ENCODE measurements at places on chromosomes 16 and 17.

DNA sequence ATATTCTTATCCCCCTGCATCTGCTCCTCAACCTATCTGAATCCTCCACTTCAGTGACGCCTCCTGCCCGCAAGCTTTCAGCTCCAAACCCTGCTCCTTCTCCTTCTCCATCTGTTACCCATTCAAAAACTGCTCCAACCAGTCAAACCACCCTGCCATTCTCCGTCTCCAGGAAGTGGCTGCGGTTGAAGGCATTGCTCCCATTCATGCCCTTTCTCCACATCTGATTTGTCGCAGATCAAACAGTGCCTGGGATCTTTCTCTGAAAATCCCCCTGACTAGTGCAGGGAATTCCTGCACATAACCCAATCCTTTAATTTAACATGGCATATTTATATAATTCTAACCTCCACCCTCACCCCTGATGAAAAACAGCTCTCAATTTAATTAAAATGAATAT is 56.3 kb downstream of the SLFN5 start:
- DNase-seq, result no peak

GRCh38 chr17:17792551-17793377 is 44.0 kb downstream of the SREBF1 start:
- no peak for DNase-seq

- no peak for DNase-seq
Measured at GRCh38 chr17:40525294-40525693, 23.9 kb upstream of the TNS4 start.

GRCh38 chr17:40542558-40543411 is 22.5 kb downstream of the CCR7 start:
- DNase-seq, result no peak

- DNase-seq, result no peak
Measured at GRCh38 chr17:11487469-11487868, 110.8 kb upstream of the DNAH9 start.

- DNase-seq, result no peak
Measured at GRCh38 chr17:48470388-48471034, 40.5 kb upstream of the SKAP1 start.

DNA sequence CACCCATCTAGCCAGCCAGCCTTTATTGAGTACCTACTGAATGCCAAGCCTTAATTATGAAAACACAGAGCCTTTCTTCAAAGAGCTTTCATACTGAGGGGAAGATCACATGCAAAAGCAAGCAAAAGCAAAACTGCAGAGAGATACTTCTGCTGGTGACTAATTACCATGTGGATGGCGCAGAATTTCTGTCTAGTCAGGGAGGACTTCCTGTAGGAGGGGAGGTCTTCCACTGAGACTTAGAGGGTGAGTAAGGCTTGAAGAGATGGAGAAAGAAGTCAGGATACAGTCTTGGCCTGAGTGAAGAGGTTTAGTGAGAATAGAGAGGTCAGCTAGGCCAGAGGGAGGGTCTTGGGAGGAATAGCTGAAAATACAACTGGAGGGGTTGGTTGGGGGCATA is 53.9 kb upstream of the CCL2 start:
- no peak for DNase-seq

- DNase-seq, result no peak
Measured at GRCh38 chr16:9797306-9797705, 384.9 kb downstream of the GRIN2A start.

- no peak for DNase-seq
Measured at GRCh38 chr17:5042157-5043022, 7.2 kb upstream of the SLC52A1 start.

- no peak for DNase-seq
Measured at GRCh38 chr16:578870-579405, 9.2 kb downstream of the PIGQ start.

DNA sequence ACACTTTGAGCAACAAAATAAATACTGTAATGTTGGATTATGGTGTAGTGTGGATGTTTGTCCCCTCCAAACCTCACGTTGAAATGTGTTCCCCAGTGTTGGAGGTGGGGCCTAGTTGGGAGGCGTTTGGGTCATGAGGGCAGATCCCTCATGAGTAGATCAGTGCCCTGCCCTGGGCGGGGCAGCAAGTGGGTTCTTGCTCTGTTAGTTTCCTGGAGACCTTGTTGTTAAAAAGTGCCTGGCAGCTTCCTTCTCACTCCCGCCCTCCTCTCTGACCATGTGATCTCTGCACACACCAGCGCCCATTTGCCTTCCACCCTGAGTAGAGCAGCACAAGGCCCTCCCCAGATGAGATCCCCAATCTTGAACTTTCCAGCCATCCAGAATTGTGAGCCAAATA is 67.7 kb downstream of the MPRIP start:
- no peak for DNase-seq

GRCh38 chr16:55710466-55710865 is 54.7 kb downstream of the SLC6A2 start:
- no peak for DNase-seq

GRCh38 chr17:4806456-4806776 is 536 bp upstream of the PLD2 start:
- no peak for DNase-seq

DNA sequence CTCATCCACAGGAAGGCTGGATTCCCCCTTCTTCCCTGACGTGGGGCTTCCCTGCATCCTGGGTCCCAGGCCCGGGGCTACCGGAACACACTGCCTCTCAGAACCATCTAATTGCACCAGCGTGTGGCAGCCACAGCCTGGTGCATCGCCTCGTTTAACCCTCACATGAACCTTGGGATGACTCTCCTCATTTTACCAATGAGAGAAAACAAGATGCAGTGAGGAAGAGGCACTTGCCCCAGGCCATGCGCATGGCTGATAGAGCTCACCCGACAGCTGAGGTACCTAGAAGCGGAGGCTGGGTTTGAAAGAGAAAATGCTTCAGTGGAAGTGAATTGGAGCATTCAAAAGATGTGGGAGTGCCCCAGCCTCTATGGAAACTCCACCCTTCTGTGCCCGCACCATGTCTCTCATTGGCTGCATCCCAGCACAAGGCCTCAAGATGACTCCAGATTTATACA is 162.3 kb downstream of the KATNIP start:
- DNase-seq, result no peak

- no peak for DNase-seq
Measured at GRCh38 chr17:79769570-79770506, 8.1 kb upstream of the CBX2 start.

DNA sequence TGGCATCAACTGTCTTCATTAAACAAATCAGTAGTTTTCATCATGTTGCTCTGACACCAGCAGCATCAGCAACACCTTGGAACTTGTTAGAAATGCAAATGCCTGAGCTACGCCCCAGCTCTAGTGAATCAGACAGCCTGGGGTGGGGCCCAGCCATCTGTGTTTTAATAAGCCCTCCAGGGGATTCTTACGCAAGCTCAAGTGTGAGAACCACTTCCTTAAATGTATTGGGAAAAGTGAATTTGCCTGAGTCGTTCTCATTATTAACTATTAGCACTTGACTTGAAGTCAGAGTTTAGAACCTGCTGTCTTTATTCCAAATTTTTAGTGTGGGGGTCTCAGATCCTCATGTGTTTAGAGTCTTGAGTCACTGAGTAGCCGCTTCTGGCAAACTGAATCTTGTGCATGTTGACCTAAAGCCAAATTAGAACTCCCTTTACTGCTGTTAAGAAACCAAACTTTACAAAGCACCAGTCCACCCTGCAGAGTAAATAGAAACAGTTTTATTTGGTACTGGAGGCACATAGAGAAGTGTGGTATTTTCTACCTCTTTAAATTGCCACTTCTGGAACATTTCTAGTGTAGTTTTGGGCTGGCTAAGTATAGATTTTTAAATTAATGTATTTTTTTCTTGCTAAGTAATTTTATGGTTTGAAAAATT is 137.4 kb upstream of the COX10 start:
- no peak for DNase-seq

DNA sequence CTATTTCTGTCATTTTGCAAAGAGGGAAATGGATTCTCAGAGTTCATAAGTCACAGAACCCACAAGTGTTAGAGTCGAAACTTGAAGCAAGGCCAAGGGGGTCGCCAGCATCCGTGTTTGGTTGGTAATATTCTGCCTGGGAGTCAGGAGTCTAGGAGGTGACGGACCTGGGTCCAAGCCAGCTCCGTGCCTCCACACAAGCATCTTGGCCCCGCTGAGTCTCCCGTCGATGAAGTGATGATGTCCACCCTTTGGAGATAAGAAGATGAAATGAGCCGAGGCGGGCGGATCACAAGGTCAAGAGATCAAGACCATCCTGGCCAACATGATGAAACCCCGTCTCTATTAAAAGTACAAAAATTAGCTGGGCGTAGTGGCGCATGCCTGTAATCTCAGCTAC is 53.2 kb upstream of the TNRC6C start:
- DNase-seq, result no peak

DNA sequence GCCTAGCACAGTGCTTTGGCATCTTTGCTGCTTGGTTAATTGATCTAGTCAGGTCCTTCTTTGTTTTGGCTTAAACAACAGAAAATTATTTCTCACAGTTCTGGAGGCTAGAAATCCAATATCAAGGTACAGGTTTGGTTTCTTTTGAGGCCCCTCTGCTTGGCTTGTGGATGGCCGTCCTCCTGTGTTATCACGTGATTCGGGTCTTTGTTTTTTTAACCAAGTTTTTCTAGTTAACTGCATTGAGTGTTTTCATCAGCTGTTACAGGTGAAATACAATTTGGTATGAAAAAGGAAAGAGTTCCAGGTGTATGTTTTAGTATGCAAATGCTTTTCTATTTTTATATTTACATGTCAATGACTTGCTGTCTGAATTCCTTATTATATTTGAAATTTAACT is 2.8 kb downstream of the NLK start:
- DNase-seq, result no peak

GRCh38 chr17:80449930-80450576 is 26.4 kb downstream of the NPTX1 start:
- no peak for DNase-seq

DNA sequence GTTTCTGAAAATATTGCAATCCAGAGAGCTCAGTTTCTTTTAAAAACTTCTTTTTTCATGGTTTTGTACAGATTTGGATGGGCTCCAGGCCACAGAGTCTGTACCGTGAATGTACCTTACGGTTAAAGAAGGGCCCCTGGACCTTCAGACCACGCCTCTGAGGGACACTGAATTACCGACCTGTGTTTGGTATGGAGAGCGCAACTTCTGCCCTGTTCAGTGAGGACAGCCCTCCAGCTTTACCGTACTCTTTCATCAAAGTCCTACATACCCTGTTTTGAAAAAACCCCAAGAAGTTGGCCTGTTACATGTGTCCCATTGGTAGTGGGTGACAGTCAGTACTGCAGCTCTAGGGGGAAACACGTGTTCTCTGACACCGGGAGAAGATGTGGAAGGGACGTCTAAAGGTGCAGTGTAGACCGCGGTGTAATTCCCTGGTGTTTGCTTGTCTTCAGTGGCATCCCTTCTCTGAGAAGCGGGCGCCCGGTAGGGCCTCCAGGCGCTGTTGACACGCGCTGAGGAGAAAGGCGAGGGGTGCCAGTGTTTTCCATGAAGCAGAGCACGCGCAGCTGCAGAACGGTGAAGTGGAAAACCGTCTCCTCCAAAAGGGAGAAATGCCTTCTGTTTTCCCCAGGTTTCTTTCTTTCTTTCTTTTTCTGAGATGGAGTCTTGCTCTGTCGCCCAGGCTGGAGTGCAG is 6.2 kb downstream of the PGS1 start:
- no peak for DNase-seq

GRCh38 chr16:73161977-73162376 is 114.0 kb upstream of the ZFHX3 start:
- DNase-seq, result no peak

DNA sequence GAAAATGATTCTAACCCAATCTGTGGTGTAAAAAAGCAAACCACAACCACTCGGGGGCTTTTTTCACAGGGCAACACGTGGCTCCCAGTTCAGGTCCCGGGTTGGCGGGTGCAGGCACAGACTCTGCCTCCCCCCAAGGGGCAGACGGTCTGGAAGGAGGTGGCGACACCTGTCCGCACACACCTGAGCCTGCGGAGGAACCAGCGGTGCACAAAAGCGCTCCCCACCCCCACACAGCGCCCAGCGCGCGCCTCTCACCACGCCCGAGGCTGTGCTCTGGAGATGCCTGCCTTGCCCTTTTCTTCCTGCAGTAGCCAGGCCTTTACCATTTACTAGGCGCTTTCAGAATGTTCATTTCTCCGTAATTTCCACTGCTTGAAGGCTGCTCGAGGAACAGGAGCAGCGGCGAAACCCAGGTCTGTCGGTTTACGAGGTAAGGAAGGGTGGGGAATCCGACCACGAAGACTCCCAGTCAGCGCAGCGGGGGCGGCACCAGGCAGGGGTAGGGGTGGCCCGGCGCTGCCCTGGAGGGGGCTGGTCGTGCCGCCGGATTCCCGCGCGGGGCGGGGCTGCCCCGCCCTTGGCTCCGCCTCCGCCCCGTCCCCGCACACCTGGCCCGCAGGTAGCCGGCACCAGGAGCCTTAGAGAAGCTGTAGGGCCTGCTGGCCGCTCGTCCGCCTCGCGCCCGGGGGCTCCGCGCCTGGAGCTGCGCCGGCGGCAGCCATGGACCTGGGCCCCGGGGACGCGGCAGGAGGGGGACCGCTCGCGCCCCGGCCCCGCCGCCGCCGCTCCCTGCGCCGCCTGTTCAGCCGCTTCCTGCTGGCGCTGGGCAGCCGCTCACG is at the start of gene USP43:
Gene USP43 (plus strand): TSS at position 608 of the 842 bp plus-strand sequence. CDS start 116 bp downstream, at position 724.
- DNase-seq, result no peak

- no peak for DNase-seq
Measured at GRCh38 chr17:68344701-68345136, 53.4 kb downstream of the ARSG start.

GRCh38 chr17:77619326-77619725 is 339.2 kb upstream of the TNRC6C start:
- no peak for DNase-seq

GRCh38 chr16:30351586-30352419 is 3.3 kb downstream of the CD2BP2 start:
- no peak for DNase-seq

GRCh38 chr16:19883296-19883965 is 1.2 kb downstream of the GPRC5B start:
- DNase-seq, result no peak

DNA sequence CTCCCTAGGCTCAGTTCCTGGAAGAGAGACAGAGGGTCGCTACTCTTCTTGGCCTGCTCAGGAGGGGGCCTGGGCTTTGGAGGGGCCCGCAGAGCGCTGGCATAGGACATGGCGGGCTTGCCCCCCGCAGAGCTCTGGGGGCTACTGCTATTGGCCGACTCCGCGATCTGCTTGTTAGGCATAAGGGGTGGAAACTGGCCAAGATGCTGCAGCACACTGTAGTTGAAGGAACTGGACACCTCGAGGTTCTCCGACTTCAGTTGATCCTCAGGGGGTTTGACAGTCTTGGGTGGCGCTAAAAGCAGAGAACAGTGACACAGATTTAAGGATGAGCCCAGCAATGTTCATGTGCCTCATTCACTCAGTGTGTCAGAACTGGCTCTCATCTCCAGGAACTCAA is 33.9 kb downstream of the CACNG1 start:
- no peak for DNase-seq

Data from HFF-Myc (cell line).